ENCODE measurements at places on chromosomes 7 and 10. TPM values are rescaled to one million over a fixed set of nuclear protein-coding genes. Genes with fewer than 3 reads are reported as not detected.

Gene CH25H
- not detected for total RNA-seq

Gene GRM8
- not detected for total RNA-seq

Gene BMPER
- total RNA-seq: 6.2 TPM

Gene PNLIPRP3
- total RNA-seq: not detected

Gene ADCYAP1R1
- 0.09 TPM for total RNA-seq

Gene TMEM139
- 1.3 TPM for total RNA-seq

Gene SEMA3D
- not detected for total RNA-seq

Gene LFNG
- total RNA-seq: 15.5 TPM

Gene LIPF
- not detected for total RNA-seq

Gene UPK3BL2
- total RNA-seq: 3.8 TPM

Gene TRPV6
- not detected for total RNA-seq

Gene HABP2
- 0.07 TPM for total RNA-seq

Gene TUBAL3
- 0.57 TPM for total RNA-seq

Gene PAPOLB
- total RNA-seq: not detected

Gene DNAJC12
- total RNA-seq: 79.5 TPM

Gene CHST3
- 43.0 TPM for total RNA-seq

Gene LHFPL3
- not detected for total RNA-seq

Gene TBC1D12
- 5.1 TPM for total RNA-seq

Gene FAM25C
- total RNA-seq: not detected

Gene GNG11
- 34.6 TPM for total RNA-seq

Gene GPR15LG
- not detected for total RNA-seq

Gene ADAM22
- 0.38 TPM for total RNA-seq

Gene SOSTDC1
- not detected for total RNA-seq

Gene PON2
- total RNA-seq: 341 TPM

Gene COBL
- 4.2 TPM for total RNA-seq

Gene CASTOR2
- 2.9 TPM for total RNA-seq

Gene SPDYE16
- not detected for total RNA-seq

Gene ACTR3C
- total RNA-seq: not detected

Gene CSTF2T
- total RNA-seq: 18.1 TPM

Gene GRID2IP
- not detected for total RNA-seq

Gene RET
- total RNA-seq: 0.52 TPM

Gene LRRD1
- not detected for total RNA-seq

Gene CTAGE4
- not detected for total RNA-seq

Gene LZTS2
- total RNA-seq: 39.6 TPM

Gene PRSS2
- total RNA-seq: not detected

Gene UCN3
- not detected for total RNA-seq

Gene MSS51
- 0.71 TPM for total RNA-seq

Gene SSC4D
- total RNA-seq: 0.92 TPM

Gene FBXO24
- total RNA-seq: 0.15 TPM

Gene ITPRIP
- total RNA-seq: 74.1 TPM

Gene IPMK
- total RNA-seq: 3.2 TPM

Gene MYL10
- not detected for total RNA-seq

Gene PRKG1
- 0.01 TPM for total RNA-seq

Gene CYP3A4
- not detected for total RNA-seq

Gene HNRNPA2B1
- 1,085 TPM for total RNA-seq

Gene PPP1R3A
- total RNA-seq: not detected
